ENCODE measurements at places on chromosomes 12 and 14.

DNA sequence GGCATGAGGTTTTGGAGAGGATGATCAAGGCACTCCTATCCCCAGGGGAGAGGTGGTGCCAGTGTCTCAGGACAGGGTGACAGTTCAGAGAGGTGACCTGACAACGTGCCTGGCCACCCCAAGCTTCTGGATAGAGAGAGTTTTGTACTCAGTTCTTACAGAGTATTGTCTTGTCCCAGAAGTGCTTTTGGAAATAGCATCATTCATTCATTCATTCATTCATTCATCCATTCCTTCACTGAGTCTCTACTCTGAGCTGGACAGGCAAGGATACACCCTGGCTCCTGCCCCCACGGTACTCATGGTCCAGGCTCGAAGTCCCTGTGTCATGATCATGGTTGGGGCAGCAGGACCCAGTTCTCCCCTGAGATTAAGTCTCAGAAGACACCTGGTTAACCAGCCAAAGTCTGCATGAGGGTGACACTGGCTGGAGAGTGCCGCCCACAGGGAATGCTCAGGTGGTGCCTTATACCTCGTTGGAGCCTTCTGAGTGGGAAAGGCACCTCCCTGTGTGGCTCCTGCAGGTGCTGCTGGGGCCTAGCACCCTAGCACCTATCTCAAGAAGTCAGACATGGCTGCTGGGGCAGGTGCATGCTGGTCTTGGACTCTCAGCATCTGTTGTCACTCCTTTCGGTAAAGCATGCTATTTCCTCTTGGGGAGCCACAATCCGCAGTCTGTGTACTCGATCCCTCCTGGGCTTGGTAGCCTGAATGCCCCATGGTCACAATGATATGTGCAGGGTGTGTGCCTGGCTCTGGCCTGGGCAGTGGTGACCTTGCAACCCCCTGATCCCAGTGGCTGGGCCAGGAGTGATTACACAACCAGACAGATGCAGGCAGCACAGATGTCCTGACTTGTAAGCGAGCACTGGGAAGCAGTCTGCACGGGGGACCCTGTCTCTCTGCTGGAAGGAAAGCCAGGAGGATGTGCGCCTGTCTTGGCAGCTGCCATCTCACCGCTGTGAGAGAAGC lies 57.8 kb downstream of the C14orf132 start:
- no peak for DNase-seq

DNA sequence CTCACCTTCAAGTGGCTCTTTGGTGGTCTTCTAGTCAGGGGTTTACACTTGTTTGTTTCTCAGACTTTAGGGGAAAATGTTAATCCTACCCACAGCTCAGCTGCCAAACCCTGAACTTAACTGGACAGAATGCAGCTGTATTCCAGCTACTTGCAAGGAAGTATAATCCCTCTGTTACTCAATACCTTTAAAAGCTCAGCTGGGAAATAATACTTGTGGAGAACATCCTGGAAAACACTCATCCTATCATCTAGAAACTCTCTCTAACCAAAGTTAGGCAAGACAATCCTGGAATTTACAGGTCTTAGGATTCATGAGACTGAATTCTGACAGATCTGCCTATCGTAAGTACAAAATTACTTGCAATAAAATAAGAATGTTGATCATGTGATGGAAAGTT lies 404.1 kb downstream of the ADAMTS20 start:
- DNase-seq = no peak

- DNase-seq = no peak
Observed at GRCh38 chr14:36510078-36510799, 9.8 kb downstream of the NKX2-1 start.

DNA sequence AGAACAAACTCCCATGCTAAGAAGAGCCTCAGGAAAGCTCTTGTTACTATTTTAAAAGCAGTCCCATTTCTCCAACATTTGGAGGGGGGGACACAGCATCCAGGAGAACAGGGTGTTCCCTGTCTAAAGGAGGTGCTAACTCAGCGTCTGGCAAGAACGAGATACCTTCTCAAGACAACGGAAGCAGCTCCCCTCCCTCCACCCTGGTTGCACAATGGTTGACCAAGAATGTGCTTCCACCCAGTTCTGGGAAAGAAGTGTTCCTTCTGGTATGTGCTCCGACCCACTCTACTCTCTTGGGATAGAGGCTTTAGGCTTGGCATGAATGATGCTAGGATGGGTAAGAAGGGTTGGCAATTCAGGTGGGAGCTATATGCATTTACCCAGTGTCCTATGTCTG lies 1.5 kb upstream of the KRT6A start:
- DNase-seq = peak; percentile 73

DNA sequence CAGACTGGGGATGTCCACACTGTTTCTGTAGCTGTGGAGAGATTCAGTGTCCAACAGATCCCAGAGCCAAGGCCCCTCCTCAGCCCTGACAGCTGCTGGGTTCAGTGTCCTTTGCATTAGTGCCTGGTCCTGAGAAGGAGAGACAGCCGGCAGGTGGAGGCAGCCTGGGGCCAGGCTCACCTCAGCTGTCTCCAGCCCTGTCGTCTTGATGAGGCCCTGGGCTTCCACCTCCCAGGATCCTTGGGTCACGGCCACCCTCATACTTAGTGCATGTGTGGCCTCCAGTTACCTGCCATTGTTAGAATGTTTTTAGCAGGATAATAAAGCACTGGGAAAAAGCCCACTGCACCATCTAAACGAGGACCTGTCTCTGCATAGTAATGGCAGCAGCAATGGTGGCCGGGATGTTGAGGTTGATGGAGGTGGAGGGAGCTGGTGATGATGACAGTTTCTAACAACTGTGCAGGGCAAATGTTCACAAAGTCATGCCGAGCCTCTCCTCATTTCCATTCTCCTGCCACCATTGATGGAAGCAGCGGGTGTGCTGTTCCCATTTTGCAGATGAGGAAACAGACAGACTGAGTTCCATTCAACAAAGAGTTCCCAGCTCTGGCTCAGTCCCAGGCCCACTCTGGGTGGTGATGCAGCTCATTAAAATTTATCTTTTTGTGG lies 17.7 kb downstream of the ASB2 start:
- no peak for DNase-seq

GRCh38 chr14:101966742-101967141 lies 2.4 kb downstream of the DYNC1H1 start:
- no peak for DNase-seq
